ENCODE measurements at places on chromosomes 3 and 15.

DNA sequence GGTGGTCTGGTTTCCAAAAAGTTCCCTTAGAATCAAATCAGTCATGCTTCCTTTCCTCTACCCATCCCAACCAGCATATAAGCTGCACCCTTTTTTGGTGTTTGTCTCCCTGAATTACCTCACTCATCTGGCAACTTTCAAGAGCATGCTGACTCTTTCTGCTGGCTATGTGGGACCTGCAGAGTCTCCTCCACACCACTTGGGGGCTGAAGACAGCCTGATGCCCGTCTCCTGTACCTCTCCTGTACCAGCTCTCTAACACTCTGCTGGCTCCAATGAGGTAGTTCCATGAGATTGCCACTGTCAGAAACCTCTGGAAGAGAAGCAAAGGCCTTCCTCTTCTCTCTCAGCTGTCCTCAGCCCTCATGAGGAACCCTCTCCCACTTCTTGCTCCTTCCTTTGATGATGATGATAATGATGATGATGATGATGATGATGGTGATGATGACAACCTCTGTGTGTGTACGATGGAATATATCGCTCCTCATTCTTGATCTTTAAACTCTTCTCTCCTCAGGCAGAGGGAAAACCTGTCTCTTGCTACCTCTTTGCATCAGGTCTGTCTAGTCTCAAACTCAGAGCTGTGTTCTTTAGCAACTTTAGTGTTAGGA lies 257.5 kb downstream of the ZNF621 start:
- DNase-seq = no peak

- no peak for DNase-seq
Measured at GRCh38 chr3:53624061-53624857, 129.8 kb downstream of the CACNA1D start.

DNA sequence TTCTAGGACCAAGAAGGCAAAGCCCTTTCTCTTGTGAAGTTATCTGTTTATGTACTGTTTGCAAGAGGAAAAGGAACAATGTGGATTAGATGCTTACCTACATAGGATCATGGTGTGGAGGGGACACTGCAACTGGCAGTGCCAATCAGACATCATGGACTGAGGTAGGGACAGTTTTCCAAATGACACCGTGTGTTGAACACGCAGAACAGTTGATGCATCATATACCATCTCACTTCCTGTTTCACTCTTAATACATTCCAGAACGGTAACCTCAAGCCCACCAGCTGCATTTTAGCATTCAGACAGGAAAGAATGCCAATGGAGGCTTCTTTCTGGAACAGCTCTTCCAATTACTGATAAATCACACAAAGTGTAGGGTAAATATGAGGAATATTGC lies 397.7 kb upstream of the LMCD1 start:
- no peak for DNase-seq

DNA sequence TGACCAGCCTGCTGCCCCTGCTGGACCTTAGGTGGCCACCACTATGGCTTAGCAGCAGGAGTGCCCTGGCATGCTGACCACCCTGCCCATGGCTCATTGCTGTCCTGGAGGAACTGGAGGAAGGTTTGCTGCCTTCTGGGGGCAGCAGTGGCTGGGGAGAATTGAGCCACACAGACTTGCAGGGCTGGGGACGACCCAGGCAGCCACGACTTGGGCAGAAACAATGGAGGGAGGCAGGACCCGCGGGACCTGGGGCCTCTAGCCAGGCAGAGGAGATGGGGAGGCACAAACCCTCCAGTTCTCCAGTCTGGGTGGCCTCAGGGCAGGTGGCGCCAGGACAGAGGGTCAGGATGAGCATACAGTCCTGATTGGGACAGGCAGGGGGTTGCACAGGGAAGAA lies 32.8 kb downstream of the ADAMTS7 start:
- no peak for DNase-seq

DNA sequence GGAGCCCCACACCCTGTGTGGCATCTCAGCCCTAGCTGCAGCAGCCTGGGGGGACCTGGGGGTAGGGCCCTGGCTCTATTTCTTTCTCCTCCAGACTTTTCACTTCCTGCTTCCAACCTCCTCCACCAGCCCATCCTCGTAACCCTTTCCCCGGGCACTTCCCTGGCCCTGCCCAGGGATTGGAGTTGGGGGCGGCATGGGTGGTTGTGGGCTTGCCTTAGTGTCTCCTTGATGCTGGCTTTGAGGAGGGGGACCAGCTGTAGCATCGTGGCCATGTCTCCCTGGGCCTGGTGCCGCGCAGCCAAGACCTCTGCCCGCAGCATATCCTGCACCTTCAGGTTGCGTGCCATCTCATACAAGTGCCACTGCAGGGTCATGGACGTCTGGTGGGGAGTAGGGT lies 28.1 kb downstream of the CYP11A1 start:
- DNase-seq = no peak

DNA sequence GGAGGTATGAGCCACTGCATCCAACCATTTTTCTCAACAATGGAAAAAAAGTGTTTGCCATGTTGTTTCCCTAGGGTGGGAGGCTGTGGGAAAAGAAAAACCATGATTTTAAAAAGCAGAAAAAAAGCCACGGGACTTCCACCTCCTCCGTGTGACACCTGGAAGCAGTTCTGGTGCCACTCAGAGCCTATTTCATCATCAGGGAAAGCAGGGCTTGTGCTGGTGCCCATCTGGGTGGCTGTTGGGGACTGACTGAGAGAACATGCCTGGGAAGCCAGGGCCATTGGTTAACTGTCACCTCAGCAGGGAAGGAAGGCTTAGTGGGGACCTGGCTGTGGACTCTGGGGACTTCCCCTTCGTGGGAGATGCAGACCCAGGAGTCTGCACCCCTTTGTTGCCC lies 7.3 kb downstream of the RNU5B-1 start:
- DNase-seq = no peak

- DNase-seq = no peak
Measured at GRCh38 chr3:118347396-118348168, 687.1 kb downstream of the IGSF11 start.

GRCh38 chr3:74546426-74546825 lies 68.0 kb downstream of the CNTN3 start:
- no peak for DNase-seq

GRCh38 chr15:63004211-63004610 lies 38.3 kb upstream of the TPM1 start:
- no peak for DNase-seq

GRCh38 chr15:59311195-59311594 lies 61.5 kb downstream of the MYO1E start:
- DNase-seq = no peak

GRCh38 chr3:107217172-107217571 lies 160.1 kb upstream of the CCDC54 start:
- DNase-seq = no peak

GRCh38 chr3:123258359-123258758 lies 56.6 kb downstream of the SEC22A start:
- no peak for DNase-seq

DNA sequence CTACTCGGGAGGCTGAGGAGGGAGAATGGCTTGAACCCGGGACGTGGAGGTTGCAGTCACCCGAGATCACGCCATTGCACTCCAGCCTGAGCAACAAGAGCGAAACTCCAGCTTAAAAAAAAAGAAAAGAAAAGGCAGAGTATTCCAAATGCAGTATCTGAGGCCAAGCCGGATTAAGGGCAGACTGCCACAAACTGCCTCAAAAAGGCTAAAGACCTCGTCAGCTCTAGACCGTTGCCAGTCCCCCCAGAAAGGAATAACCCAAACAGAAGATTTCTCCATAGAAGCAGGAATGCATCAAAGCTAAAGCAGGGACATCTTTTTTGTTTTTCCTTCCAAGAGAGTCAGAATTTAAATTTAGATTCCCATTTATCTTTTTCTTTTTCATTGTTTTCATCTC lies 72.9 kb downstream of the TM4SF4 start:
- DNase-seq = no peak

- DNase-seq = no peak
Measured at GRCh38 chr15:78434134-78434533, 3.9 kb upstream of the IREB2 start.

- DNase-seq = no peak
Measured at GRCh38 chr3:150875548-150875947, 29.7 kb downstream of the MINDY4B start.

- no peak for DNase-seq
Measured at GRCh38 chr3:135851201-135852081, 114.1 kb upstream of the PPP2R3A start.

DNA sequence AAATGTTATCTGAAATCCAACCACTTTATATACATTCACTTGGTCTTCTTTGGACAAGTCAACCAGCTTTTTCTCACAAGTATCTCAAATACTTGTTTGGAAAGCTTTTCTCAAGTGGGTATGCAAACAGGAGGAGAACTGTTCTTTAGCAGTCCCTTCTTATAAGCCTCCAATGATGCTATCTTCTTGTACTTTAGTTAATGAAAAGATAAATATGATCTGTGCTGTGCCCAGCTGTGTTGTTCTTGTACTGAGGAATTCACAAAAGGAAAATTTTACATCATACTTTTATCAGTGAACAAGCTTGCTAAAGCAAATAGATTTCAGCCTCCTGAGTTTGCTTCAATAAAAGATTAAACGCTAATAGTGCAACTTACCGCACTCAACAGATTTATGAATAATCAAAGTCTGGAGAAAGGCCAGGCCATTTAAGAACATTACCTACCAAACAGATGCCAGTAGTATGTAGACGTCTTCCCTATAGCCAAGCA lies 395.2 kb downstream of the MECOM start:
- no peak for DNase-seq

DNA sequence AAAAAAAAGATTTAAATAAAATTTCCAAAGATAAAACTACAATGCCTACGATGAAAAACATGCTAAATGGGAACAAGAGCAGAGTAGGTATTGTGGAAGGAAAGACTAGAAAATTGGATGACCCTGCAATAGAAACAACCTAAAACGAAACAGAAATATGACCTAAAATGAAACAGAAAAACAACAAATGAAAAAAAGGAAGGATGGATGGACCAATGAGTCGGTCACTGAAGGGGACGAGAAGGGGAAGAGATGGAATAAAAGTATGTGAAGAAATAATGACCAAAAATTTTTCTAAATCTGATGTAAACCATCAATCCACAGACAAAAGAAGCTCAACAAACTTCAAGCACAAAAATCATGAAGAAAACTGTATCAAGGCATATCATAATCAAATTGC lies 44.8 kb downstream of the TBC1D2B start:
- DNase-seq = no peak

- DNase-seq = no peak
Measured at GRCh38 chr3:132703733-132704132, 18.5 kb downstream of the NPHP3 start.

DNA sequence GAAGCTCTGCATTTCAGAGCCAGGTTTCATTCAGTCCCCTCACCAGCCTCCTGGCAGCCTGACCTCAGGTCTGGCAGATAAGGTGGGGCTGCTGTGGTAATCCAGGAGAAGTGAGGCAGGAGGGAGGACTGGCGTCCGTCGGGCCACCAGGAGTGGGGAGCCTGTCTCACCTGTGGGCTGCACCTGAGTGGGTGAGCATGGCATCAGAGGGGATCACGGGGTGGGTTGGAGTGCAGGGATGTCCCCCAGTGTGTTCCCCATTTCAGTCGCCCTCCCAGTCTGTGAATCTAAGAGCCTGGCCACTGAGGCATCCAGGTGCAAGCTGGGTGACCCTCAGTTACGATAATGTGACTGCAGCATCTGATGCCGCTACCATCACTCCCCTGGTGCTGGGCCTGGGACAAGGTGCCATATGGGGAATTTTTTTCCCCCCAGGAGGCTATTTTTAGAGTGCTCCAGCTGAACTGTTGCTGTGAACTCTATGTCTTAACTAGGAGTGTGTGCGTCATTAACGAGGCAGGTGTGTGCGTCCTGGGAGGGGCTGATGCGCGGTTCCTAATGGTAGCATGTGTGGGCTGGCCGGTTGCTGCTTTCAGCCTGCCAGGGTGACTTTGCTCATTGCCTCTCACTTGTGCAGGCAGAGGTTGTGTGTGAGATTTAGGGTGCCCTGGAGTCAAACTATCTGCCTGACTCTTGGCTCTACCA lies 165.2 kb downstream of the SLCO3A1 start:
- DNase-seq = no peak

GRCh38 chr3:152300029-152300731 lies 31.5 kb downstream of the MBNL1 start:
- DNase-seq = no peak

DNA sequence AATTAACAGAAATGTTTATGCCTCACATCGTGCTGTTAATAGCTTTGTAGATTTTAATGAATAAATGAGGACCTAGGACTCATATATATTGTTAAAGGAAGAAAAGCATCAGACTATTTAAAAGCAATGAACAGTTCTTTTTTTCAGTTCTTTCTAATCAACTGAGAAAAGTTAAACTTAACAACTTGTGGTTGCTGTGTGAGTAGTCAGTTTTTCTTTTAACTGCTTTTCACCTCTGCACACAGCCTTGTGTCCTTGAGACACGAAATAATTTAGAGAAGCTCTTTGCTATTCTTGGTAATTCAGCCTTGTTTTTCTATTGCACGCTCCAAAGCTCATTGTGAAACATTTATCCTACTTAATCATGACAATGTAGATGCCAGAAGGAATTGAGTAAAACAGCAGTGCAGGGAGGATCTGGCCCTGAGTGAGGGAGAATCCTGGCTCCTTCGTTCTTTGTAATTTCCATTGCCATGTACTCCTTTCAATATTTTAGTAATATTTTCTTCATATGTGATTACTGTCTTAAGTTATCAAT lies 499.0 kb downstream of the PYDC2 start:
- no peak for DNase-seq

DNA sequence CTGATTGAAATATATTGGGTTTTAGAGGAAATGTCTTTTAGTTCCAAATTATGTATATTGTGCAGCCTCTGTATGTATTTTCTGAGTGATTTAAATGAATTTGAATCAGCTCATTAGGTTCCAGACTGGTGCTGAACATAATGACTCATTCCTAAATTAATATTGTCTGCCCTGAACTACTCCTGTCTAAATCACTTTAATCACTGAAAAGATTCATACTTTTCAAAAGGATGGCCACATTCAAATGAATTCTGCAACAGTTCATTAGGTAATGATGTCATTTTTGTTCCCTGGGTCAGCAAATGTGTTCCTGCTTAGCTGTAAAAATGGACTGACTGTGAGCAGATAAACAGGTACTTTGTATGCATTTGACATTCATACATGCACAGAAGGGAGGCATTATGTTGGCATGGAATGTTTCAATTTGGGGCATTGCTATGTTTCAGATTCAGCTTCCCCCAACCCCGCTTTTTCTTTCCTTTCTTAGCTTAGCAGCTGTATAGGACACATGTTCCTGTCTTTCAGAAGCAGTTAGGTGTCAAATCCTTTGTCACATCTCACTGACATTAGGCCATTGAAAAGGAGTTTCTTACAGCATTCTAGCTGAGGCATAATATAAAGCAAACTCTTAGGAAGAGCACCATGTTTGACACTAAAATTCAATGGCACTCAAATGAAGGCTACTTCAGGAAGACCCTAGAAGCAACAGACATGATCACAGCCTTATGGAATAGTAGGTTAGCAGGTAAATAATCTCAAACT lies 318.5 kb upstream of the ARPP21 start:
- no peak for DNase-seq

GRCh38 chr3:18135060-18135814 lies 289.9 kb downstream of the SATB1 start:
- DNase-seq = no peak
